ENCODE measurements at places on chromosomes 2 and 18.

DNA sequence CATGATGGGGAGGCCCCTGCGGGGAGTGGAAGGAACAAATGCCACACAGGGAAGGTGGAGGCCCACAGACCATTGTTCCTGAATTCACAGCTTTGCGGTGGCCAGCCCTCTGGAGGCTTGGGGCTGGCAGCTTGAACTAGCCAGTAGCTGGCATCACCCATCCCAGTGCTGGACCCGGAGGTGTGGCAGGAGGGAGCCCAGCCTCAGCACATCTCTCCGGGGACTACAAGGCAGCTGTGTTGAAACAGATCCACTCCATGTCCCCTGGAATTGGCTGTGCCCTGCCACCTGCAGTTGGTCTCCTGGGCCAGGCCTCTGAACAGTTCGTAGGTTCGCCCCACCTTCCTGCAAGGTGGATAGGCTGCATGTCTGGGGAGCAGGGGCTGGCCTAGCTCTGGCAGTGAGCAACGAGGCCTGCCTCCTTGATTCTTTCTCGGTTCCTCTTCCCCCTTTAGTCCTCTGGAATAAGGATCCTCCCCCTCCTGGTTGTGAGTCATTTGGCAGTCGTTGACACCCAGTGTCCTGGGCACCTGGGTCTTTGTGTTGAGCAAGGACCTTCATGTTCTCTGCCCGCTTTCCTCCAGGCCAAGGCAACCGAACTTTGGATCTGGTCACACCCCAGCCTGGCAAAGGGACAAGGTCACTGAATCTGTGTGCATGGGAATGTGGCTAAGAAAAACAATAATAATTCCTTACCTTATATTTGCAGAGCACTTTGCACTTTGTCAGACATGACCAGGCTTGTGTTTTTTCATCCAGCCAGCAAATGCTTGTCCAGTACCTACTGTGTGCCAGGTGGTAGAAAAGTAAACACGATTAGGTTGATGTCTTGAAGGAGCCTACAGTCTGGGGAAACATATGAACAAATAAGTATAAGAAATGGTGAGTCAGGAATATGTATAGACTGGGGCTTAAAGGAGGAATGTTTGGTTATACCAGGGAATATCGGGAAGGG, 55.0 kb upstream of the MCFD2 start:
- DNase-seq, result no peak

DNA sequence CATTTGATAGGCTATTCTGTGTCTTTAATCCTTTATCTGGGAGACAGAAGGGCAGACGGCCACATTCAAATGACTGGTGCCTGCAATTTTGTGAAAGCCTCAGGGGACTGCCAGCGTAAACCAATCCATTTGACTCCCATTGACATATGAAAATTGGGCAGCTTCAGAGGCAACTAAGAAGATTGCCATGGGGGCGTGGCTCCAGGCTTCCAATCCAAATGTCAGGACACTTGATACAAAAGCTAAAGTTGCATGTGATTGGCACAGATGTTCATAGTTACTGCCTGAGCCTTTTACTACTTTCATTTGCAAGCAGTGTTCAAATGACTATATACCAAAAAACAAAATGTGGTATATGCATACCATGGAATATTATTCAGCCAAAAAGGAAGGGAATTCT, 42.0 kb downstream of the SPC25 start:
- no peak for DNase-seq

- DNase-seq, result no peak
Measured at GRCh38 chr2:74003494-74004211, 18.9 kb downstream of the TET3 start.

- DNase-seq, result no peak
Measured at GRCh38 chr18:48100651-48101165, 170.2 kb upstream of the SMAD2 start.

DNA sequence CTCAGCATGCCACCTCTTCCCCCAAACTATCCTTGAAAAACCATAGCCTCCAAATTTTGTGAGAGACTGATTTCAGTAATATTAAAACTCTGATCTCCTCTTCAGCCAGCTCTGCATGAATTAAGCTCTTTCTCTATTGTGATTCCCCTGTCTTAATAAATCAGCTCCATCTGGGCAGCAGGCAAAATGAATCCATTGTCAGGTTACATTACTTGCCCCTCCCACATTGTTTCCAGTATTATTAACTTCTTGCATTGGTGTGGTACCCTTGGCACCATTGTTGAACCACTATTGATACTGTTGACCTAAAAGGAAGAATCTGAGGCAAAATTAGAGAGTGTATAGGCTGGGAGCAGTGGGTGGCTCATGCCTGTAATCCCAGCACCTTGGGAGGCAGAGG, 512.2 kb upstream of the VRK2 start:
- no peak for DNase-seq

GRCh38 chr2:64179582-64180321, 35.5 kb upstream of the PELI1 start:
- no peak for DNase-seq

DNA sequence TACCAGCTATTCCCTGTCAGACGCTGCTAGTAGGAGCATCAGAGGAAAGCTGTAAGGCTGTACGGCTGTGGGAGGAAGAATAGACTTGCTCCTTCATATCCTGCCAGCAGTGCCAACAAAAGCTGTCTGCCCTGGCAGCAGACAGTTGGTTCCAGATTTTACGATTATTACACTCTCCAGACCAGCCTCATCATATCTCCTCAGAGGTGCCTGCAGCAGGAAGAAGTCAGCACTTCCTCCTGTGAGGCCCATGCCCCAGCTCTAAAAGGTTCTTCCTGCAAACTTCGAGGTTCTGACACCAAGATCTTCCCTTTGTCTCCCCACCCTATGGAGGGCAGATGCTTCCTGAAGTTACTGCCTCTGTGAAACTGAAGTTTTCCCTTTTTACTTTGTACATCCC, 537.7 kb upstream of the PKDCC start:
- DNase-seq, result no peak

DNA sequence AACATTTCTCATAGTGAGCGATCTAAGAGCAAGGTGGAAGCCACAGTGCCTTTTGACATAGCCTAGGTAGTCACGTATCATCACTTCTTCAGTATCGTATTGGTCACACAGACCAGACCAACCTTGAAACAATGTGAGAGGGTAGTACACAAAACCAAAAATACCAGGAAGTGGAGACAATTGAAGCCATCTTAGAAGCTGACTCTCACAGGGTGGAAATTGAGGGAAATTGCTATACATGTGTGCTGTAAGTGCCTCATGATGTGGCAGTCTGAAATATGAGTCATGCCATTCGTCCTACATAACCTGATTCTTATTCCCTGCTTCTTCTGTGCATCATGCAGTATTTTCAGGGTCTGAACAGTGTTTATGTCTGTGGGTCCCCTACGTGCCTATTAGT, 62.3 kb upstream of the STON1 start:
- DNase-seq, result no peak

DNA sequence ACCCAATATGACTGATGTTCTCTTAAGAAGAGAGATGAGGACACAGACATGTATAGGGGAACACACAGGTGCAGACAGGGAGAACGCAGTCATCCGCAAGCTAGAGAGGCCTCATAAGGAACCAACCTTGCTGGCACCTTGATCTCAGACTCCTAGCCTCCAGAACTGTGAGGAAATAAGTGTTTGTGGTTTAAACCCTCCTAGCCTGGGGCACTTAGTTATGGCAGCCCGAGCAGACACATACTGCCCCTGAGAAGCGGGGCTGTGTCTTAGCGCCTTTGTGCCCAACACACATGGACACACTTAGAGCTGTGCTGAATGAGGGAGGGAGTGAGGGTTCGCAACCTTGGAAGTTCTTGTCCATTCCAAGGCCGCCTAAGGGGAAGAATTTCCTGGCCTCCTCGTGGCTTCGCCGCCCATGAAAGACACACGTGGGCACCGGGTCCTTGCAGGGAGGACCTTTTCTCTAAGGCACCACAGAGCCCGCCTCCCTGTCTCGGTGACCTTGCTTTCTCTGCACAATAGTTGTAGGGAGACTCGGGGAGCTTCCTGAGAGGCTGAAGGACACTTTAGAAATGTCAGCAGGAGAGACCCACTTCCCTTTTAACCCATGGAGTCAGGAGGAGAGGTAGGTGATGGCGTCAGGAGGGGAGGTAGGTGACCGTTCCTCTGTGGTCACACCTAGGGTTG, 224.5 kb upstream of the HDAC4 start:
- DNase-seq, result no peak

GRCh38 chr2:38077431-38077769, 1.4 kb upstream of the CYP1B1 start:
- DNase-seq, result no peak

GRCh38 chr2:187003038-187003554, 154.1 kb upstream of the ZSWIM2 start:
- DNase-seq, result no peak

DNA sequence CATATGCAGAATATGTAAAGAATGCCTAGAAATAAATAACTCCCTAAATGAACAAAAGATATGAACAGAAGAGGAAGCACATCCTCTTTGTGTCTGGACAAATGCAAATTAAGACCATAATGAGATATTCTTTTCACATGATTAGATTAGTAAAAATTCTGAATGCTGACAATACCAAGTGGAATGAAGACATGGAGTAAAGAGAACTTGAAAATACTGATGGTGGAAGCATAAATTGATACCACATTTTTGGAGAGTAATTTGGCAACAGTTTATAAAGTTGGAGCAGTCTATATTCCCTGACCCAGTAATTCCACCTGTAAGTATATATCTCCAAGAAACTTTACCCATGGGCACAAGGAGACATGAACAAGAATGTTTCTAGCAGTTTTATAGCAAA, 130.0 kb downstream of the CAPN13 start:
- DNase-seq, result no peak

DNA sequence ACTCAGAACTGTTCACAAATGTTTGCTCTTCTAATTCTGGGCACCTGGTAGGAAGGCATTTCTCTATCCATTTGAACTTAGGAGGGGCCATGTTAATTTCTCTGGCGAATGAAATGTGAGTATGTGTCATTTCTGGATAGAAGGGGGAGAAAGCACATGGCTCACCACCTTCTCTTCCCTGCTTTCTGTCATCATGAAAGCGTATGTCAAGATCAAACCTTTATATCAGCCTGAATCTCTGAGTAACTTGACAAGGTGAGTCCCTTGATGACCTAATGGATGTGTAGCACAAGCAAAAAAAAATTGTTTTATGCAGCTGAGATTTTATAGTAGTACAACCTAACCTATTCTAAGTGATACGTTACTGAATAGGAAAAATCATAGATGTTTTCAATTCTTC, 12.1 kb upstream of the LCT start:
- DNase-seq, result no peak
